Activated CD4-positive, alpha-beta memory T cell treated with anti-CD3 and anti-CD28 coated beads, Interleukin-2, amount 10 ng/mL, durations not matched to agents 7 days and 5 days (primary cell): ENCODE measurements at places on chromosomes 11 and 22. TPM values are rescaled to one million over a fixed set of nuclear protein-coding genes. Genes with fewer than 3 reads are reported as not detected.

GRCh38 chr11:12560861-12561260, 113.4 kb upstream of the TEAD1 start:
- no peaks in the 10 kb centered on the region for H3K4me1 ChIP-seq
- H3K36me3 ChIP-seq = no peaks in the 10 kb centered on the region
- H3K27me3 ChIP-seq = peaks cover 11% of the 10 kb centered on the region
- no peak overlapping the region for H3K4me3 ChIP-seq
- H3K27ac ChIP-seq = no peak overlapping the region
- DNase-seq = no peak

DNA sequence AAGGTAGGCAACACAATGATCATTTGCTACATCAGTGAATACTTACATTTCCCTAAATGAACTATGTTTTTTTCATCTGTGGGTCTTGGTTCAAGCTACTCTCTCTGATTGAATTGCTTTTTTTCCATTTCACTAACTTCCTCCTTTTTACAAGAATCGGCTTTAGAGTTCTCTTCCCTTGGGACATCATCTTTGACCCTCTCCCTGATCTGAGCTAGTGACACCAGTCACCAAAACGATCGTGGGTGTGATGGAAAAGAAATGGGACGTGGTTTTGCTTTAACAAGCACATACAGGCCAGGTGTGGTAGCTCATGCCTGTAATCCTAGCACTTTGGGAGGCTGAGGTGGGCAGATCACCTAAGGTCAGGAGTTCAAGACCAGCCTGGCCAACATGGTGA, 129.9 kb downstream of the WT1 start:
- H3K36me3 ChIP-seq = no peaks in the 10 kb centered on the region
- no peaks in the 10 kb centered on the region for H3K27me3 ChIP-seq
- H3K27ac ChIP-seq = no peak overlapping the region
- no peak for DNase-seq
- H3K4me1 ChIP-seq = no peaks in the 10 kb centered on the region

DNA sequence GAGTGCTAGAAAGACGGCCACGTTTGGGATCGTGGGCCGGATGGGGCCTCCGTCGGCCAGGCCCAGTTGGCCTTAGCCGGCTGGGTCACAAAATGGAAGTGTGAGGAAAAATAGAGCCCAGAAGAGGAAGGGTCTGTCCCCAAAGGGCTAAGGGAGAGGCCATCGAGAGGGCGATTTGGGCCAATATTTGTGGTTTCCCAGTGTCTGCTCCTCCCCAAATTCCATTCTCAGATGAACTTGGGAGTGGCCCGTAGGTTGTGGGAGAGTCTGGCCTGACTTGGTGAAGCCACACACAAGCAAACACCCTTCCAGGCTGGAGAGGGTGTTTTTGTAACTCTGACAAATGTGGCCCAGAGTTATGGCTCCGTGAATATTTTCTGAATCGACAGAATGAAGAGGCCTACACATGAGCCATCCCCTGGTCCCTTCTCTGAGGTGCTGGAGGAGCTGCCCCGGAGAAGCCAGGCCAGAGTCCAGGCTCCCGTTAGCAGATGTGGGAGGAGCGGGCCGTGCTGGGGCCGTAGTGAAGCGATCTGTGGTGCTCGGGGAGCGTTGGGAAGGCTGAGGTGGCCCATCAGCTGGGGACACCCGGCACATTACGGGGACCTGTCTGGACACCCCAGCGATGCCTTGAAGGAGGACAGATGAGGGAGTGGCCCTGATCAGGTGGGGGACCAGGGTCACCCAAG, 73.5 kb upstream of the PPARA start:
- no peak overlapping the region for H3K4me3 ChIP-seq
- H3K27ac ChIP-seq = no peak overlapping the region
- no peak for DNase-seq
- peaks cover 41% of the 10 kb centered on the region for H3K4me1 ChIP-seq
- peaks cover 2% of the 10 kb centered on the region for H3K27me3 ChIP-seq

The HTATIP2 gene
- 48.6 TPM for total RNA-seq

DNA sequence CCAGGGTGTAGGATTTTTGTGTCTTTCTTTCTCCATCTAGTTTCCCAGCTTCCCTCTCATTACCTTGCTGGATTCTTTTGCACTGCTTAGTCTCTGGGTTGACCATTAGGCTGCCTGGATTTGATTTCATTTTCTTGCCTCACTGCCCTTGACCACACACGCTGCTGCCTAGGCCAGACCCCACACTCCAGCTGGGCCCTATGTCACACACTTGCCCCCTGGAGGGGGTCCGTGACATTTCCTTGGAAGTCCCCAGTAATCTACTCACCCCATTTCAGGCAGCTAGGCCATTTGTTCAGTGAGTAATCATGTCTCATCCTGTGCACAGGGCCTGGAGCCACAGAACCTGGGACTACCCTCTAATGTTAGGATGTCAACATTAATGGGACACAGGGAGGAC, 81.9 kb upstream of the SPON1 start:
- DNase-seq = no peak
- no peak overlapping the region for H3K4me3 ChIP-seq
- no peaks in the 10 kb centered on the region for H3K36me3 ChIP-seq
- no peaks in the 10 kb centered on the region for H3K27me3 ChIP-seq
- H3K27ac ChIP-seq = no peak overlapping the region

The ASPHD2 gene
- 11.8 TPM for total RNA-seq

DNA sequence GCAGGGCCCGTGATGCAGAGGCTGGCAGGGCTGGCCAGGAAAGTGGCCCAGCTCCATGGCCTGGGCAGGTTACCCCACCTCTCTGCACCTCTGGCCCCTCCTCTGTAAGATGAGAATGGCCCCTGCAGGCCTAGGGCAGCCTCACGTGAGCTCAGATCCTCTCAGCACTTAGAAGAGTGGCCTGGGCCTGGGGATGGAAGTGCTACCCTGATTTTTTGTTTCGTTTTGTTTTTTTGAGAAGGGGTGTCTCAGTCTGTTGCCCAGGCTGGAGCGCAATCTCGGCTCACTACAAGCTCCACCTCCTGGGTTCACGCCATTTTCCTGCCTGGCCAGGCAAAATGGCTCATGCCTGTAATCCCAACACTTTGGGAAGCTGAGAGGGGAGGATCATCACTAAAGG, 982 bp downstream of the APOBEC3H start:
- peak overlapping the region; percentile 94 for H3K4me3 ChIP-seq
- H3K27me3 ChIP-seq = no peaks in the 10 kb centered on the region
- peaks cover 82% of the 10 kb centered on the region for H3K4me1 ChIP-seq
- peak overlapping the region; percentile 97 for H3K27ac ChIP-seq
- H3K36me3 ChIP-seq = peaks cover 35% of the 10 kb centered on the region

DNA sequence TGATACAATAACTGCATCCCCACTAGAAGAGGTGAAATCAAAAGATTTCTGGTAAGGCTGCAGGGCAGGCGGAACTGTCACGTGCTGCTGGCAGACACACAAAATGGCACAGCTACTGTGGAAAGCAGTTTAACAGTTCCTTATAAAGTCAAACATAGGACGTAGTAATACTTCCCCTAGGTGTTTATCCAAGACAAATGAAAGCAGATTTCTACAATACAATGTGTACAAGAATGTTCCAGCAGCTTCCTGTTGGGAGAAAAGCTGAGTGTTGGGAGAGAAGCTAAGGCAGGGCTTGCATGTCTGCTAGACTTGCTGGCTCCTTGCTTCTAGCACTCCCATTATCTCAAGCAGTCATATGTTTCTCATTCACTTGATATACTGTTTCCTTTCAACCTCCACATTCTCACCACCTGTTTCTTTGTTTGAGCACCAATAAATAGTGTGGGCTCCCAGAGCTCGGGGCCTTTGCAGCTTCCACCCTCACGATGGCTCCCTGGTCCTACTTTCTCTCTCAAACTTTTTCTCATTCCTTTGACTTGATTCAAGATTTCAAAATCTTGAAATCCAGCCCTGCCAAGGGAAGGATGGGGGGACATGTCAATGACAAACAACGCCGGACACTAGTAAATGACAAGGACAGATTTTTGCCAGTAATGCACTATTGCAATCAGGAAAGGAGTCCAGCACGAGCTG, 21.2 kb upstream of the IL17RA start:
- DNase-seq = no peak
- H3K36me3 ChIP-seq = no peaks in the 10 kb centered on the region
- H3K27ac ChIP-seq = no peak overlapping the region
- no peaks in the 10 kb centered on the region for H3K4me1 ChIP-seq
- peaks cover 24% of the 10 kb centered on the region for H3K27me3 ChIP-seq

The C11orf52 gene
- total RNA-seq = not detected

GRCh38 chr11:2575591-2576051, 124.2 kb downstream of the KCNQ1OT1 start:
- H3K4me1 ChIP-seq = no peaks in the 10 kb centered on the region
- no peak overlapping the region for H3K27ac ChIP-seq
- H3K36me3 ChIP-seq = no peaks in the 10 kb centered on the region
- no peaks in the 10 kb centered on the region for H3K27me3 ChIP-seq
- no peak for DNase-seq
- H3K4me3 ChIP-seq = no peak overlapping the region

DNA sequence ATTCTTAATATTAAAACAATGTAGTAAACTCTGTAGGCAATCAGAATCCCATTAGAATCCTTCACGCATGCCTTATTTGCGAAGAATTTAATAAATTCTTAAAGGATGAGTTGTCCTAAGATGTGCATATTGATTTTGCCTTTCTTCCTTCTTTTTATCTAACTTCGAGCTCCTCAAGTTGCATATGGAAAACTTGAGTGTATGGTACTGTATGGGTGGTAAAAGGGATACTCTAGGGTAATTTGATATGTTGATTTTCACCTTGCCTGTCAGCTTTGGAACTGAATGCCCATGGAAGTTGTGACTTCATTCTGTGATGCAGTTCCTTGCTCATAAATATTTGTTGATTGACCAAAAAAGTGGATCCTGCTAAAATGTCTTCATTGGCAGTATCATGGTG, 193.8 kb downstream of the DDX10 start:
- no peaks in the 10 kb centered on the region for H3K27me3 ChIP-seq
- peaks cover 16% of the 10 kb centered on the region for H3K4me1 ChIP-seq
- no peak overlapping the region for H3K27ac ChIP-seq
- no peak for DNase-seq
- no peaks in the 10 kb centered on the region for H3K36me3 ChIP-seq

The VSIG2 gene
- total RNA-seq = 0.38 TPM

The SVIP gene
- total RNA-seq = 26.9 TPM

The ANO3 gene
- total RNA-seq = not detected

The OR51E2 gene
- total RNA-seq = not detected

DNA sequence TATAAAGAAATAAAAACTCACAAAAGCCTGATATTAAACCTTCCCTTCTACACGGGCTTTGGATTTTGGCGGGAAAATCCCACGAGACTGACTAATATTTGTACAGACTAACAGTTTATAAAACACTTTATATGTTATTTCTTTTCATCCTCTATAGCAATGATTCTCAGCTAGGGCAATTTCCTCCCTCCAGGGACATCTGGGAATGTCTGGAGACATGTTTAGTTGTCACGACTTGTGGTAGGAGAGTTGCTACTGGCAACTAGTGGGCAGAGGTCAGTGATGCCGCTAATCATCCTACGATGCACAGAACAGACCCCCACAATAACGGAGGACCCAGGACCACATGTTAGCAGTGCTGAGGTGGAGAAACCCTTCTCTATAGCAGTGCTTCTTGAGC, 304.8 kb upstream of the PITPNB start:
- no peak overlapping the region for H3K27ac ChIP-seq
- DNase-seq = no peak
- peaks cover 4% of the 10 kb centered on the region for H3K27me3 ChIP-seq
- no peak overlapping the region for H3K4me3 ChIP-seq
- H3K4me1 ChIP-seq = no peaks in the 10 kb centered on the region
